Stimulated activated CD8-positive, alpha-beta memory T cell treated with anti-CD3 and anti-CD28 coated beads, Interleukin-15, amount 100 ng/mL, for 48 hours (primary cell): ENCODE measurements at places on chromosomes 2 and 18.

GRCh38 chr2:207748993-207749392 lies 20.7 kb downstream of the FZD5 start:
- DNase-seq: no peak

DNA sequence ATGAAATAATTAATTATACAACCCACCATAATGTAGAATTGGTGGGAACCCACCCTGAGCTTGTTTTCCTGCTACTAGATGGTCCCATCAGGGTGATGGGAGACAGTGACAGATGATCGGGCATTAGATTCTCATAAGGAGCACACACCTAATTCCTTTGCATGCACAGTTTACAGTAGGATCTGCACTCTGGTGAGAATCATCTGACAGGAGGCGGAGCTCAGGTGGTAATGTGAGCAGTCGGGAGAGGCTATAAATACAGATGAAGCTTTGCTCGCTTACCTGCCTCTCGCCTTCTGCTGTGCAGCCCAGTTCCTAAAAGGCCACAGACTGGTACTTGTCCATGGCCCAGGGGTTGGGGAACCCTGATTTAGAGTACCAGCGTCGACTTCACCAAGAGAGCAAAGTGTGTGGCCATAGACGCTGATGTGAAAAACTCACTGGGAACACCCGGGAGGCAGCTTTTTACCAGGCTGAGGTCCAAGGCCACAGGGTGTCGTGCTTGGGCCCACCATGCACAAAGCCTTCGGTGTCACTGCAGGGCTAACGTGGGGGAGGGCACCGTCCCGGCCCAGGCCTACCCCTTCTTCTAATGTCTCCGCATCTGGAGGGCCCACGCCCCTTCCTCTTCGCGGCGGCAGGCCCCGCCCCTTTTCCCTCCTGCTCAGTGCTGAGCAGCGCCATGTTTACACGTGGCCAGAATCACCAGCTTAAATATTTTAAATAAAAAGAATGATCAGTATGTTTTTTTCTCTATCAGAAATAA lies 296.8 kb upstream of the HDAC4 start:
- DNase-seq: no peak

DNA sequence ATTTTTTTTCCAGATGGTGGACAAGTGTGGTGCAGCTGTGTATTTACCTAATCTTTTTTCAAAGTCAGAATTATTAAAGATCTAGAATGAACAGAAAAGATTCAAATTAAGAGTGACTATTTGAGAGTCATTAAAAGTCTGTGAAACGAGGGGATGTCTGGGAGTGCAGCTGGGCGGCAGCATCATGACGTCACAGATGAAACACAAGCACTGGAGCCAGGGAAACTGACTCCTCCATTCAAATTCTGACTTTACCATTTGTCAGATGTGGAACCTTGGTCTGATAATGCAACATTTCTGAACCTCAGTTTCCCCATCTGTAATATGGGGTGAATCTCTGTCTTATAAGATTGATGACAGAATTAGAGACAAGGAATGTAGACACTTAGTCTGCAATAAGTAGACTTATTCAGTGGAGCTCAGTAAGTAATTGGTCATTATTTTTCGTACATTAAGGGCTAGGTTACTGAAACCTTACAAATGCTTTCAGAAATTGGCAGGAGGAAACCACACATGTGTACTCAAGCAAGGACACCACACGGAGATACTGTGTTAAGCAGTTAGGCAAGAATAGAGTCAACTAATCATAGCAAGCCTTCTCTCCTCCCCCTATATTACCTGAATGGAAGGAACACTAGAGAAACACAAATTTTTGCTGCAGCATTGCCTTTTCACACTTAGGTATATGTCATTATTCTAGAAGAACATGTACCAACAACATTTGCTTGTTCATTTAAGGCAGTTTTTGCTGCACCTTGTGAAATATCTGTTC lies 27.8 kb upstream of the CXXC1 start:
- DNase-seq: no peak

DNA sequence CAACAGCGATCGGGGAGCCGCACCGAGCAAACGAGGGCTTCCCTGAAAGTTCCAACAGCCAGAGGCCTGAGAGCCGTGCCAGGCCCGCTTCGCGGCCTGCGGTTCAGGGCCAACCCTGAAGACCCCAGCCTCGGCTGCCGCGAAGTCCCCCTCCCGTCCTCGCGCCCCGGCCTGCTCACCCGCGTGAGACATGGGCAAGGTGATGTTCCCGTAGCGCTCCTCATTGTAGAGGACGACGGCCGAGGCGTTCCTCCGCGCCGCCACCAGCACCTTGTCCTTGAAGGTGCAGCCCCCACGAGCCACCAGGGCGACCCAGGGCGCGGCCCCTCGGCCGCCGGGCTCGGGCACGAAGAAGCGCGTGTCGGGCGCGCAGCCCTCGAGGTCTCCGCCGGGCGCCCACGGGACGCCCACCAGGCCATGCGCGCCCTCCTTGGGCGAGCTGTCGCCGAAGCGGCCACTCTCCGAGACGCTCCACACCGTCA lies 510 bp downstream of the RNF149 start:
- no peak for DNase-seq

- DNase-seq: no peak
Observed at GRCh38 chr2:112723995-112724394, 3.2 kb downstream of the NT5DC4 start.

- DNase-seq: no peak
Observed at GRCh38 chr2:197274349-197274748, 36.2 kb downstream of the ANKRD44 start.

DNA sequence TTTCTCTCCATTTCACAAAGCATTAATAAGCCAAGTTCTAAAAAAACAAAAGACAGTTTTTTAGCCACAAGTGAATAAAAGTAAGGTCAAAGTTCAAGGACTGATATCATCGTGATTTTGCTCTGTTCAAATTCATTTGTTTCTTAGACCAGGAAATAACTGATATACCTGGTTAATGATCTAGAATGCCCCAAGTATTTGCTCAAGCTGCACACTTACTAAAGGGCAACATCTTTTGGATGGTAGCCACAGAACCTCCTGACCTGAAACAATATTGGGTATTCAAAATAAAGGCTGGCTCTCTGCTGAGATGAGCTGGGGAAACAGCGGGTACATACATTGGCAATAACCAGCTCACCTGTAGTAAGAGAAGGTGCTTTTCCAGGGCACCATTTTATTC lies 314.7 kb upstream of the LYPD1 start:
- DNase-seq: no peak

- DNase-seq: no peak
Observed at GRCh38 chr2:11412449-11412810, 53.5 kb downstream of the E2F6 start.

GRCh38 chr18:12628706-12629702 lies 28.9 kb downstream of the SPIRE1 start:
- no peak for DNase-seq

DNA sequence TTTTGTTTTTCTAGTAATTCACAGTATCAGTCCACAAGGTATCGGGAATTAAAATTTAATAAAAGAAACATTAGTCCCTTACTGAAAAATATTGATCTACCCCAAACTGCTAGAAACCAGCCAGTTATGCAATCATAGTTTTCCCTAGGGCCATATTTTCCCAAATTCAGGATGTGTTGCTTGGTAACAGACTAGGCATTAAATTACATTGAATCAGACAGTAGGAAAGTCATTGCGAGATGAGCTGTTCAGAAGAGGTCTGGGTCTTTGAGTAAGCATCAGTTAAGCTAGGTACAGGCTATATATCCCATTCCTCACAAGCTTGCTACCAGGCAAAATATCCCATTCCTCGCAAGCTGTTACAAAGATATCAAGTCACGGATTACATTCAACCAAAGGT lies 123.0 kb upstream of the CCDC150 start:
- DNase-seq: no peak

- DNase-seq: no peak
Observed at GRCh38 chr18:73708591-73708990, 439.0 kb downstream of the FBXO15 start.

GRCh38 chr2:146952696-146953095 lies 892.1 kb upstream of the ACVR2A start:
- DNase-seq: no peak

DNA sequence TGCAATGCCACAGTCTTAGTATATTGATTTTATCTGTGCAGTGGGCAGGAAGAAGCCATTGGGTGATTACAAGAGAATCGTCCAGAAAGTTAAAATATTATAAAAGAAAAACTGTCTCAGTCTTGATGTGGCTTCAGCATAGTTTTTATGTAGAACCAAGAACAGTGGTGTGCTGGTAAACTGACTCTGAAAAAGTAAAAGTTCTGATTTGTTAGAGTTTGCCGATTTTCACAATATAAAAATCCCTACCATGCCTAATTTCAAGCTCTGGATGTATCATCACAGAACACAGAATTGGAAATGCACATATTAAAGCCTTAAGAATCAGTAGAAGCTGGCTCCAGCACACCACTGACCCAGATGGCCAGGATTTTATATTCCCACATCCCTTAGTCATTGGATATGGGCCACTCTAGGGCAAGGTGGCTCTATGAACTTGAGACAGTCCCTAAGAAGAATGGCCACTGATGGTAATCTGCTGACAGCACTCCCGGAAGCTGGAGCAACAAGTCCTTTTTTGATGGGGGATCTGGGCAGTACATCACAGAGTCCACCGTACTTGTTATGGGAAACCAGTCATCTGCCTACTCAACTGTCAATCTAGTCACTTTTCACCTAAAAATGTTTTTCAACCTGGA lies 9.3 kb upstream of the PLEKHM3 start:
- DNase-seq: no peak

DNA sequence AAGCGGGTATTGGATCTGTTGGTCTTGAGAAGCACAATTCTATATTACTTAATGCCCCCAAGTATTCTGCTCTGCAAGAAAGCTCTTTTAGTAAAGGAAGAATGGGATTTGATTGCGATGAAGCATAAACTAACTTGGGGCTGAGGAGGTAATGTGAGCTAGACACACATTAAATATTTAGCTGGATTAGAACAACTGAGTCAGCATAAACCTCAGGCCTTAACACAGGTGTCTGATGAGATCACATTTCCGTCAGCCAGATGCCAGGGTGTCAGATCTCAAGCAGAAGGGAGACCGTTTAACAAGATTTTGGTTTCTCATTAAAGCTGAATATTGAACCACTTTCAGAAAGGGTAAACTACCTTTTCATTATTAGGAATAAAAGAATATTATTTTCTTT lies 94.5 kb downstream of the GYPC start:
- DNase-seq: no peak

GRCh38 chr2:241036964-241037421 lies 38.6 kb downstream of the SNED1 start:
- no peak for DNase-seq

DNA sequence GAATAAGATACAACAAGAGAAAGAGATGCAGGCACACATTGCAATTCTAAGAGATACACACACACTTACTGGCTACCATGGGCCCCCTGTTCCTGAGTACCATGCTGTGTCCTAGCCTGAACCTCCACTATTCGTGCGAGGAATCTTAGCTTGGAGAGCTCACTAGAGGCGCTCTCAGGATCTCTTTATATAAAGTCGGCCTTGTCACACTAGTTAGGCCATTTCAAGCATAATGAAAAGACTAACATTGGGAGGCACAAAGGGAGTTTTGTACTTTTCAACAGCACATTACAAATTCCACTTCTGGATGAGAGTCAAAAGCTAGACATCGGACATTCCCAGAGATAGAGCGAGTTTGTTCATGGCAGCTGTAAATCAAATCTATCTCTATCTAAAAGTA lies 365.2 kb downstream of the DSEL start:
- no peak for DNase-seq

DNA sequence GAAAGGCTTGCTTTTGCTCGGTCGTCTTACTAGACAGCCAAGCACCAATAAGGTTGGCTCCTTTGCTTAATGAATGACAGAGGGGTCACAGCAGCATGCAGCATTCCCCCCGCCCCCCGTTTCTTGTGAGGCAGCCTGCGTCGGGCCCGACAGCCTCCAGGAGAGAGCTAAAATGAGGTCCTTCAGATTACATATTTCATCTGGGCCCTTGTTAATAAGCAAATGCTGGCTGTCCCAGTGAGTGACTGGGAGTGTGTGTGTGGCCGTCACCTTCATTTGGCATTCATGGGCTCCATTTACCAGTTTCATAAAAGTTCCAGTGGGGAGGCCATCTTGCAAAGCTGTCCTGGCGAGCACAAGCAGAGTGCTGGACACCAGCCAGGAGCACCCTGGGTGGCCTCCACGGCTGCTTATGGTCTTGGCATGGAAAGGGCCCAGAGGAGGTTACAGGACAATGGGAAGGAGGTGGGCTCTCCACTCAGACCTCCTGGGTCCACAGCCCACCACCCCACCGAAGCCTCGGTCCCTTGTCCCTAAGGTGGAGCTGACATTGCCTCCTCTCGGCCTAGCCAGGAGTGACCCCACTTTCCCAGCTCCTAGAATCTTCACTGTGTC lies 37.2 kb downstream of the ODC1 start:
- no peak for DNase-seq

GRCh38 chr18:2982452-2983269 lies 30.3 kb downstream of the LPIN2 start:
- DNase-seq: no peak

- no peak for DNase-seq
Observed at GRCh38 chr18:79943608-79944125, 7.8 kb downstream of the SLC66A2 start.

GRCh38 chr2:2834105-2834504 lies 503.0 kb upstream of the MYT1L start:
- DNase-seq: no peak

- DNase-seq: no peak
Observed at GRCh38 chr2:36380624-36381481, 25.3 kb downstream of the CRIM1 start.

- no peak for DNase-seq
Observed at GRCh38 chr2:65711863-65712262, 279.5 kb upstream of the SPRED2 start.

- no peak for DNase-seq
Observed at GRCh38 chr2:31204783-31205182, 12.5 kb downstream of the CAPN14 start.

- no peak for DNase-seq
Observed at GRCh38 chr18:10076502-10077030, 162.8 kb downstream of the VAPA start.
